ENCODE measurements at places on chromosomes 2 and 18.

DNA sequence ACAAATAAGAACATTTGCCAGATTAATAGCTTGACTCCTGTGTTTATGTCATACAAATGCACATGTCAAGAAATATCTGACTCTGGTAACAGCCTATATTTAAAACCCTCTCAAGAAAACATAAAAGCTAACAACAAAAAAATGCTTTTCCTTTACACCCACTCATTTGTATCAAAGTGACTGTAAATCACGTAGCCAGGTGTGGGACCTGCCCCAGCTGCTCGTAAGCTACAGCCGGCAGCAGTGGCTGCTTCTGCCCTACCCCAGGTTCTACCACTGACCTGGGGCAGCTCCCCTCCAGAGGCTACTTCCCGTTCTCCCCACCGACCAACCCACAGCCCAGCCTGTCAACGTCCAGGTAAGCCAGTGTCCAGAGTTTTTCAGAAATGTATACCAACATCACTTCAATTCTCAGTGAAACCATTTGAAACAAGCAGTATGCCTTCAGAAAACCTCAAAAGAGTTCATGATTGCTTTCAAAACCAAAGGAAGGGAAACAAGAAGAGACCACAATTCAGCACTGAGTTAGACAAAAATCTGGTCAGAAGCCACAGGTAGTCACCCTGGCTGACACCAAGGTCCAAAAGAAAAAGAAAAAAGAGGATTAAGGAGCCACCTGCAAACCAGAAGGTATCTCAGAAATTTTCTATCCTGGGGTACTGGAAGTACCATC lies 40.4 kb downstream of the KIDINS220 start:
- DNase-seq = no peak

GRCh38 chr2:136210455-136210805 lies 92.5 kb upstream of the CXCR4 start:
- no peak for DNase-seq

- no peak for DNase-seq
Measured at GRCh38 chr2:3453190-3453999, 65.9 kb downstream of the ADI1 start.

- DNase-seq = no peak
Measured at GRCh38 chr2:673016-673415, 4.2 kb downstream of the TMEM18 start.

- no peak for DNase-seq
Measured at GRCh38 chr2:10839813-10840212, 27.2 kb upstream of the PDIA6 start.

DNA sequence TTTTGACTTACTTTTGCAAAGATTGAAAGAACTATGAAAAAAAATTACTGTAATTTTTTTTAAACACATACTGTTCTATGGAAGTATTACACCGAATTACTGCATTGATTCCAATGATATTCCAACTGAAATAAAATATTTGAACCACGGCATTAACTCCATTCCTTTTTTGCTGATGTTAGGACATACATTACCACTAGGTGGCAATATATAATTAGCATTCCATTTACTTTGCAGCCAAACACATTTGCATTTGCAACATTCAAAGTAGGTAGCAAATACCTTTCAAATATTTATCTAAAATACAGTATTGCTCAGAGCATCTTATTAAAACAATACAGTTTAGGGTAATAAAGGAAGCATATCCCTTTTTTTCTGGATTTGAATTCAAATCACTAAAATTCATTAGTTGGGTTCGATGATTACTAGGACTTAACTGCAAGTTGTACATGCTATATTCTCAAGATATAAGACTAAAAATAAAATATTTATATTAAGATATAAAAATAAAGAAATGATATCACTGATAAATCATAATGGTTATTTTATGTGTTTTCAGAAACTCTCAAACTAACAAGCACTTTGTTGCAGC lies 31.3 kb downstream of the LANCL1 start:
- no peak for DNase-seq

DNA sequence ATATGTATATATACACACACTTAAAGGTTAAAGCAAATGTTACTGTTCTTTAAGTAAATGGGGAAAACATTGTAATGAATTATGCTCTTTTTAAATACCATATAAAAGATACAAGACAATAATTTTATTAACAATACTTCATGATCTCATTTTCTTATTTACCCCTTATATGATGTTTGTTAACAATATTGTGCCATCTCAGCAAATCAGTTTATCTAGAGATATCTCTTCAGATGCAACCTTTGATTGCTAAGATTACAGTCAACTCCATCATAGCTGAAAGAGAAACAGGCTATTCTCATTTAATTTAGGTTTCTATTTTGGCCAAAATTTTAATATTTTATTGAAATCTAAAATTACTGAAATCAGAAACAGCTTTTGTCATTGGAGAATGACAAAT lies 197.9 kb downstream of the CALCRL start:
- DNase-seq = no peak

- DNase-seq = peak; percentile 64
Measured at GRCh38 chr2:9763356-9764152, 79.7 kb upstream of the TAF1B start.

GRCh38 chr2:6782517-6783237 lies 83.0 kb downstream of the CMPK2 start:
- no peak for DNase-seq

- DNase-seq = no peak
Measured at GRCh38 chr2:110929528-110929927, 191.2 kb upstream of the BCL2L11 start.

- DNase-seq = peak; percentile 23
Measured at GRCh38 chr18:68608851-68609490, 105.9 kb downstream of the TMX3 start.

- DNase-seq = no peak
Measured at GRCh38 chr18:48552130-48552529, 13.3 kb downstream of the CTIF start.

DNA sequence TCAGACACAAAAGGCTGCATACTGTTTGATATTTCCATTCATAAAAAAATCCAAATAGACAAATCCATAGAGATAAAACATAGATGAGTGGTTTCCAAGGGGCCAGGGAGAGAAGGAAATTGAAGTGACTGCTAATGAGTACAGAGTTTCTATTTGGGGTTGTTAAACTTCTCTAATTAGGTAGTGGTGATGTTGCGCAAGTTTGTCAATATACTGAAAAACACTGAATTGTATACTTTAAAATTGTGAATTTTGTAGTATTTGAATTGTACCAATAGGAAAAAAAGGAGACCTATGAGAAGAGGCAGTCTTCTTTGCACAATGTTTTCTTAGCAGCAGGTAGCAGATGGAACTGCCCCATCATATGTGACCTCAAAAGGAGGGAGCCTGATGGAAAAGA lies 71.1 kb downstream of the SCN9A start:
- DNase-seq = no peak

DNA sequence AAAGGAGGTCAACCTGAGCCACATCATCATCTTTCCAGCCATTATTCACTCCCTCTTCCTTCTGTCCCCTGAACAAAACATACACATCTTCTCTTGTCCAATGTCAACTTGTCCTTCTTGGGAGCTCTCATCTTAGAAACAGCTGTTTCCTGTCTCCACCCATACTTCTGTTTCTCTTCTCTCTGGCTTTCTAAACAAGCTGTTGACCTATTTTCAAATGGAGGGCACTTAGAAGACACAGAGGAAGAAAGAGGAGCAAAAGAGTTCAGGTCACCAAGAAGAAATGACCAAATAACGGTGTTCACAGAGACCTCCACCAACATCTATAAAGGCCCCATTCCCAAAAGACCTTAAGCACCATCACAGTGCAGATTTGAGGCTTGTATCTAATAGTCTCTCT lies 355.9 kb upstream of the HNRNPA3 start:
- DNase-seq = no peak

- DNase-seq = no peak
Measured at GRCh38 chr18:45054636-45055035, 373.9 kb downstream of the SETBP1 start.

DNA sequence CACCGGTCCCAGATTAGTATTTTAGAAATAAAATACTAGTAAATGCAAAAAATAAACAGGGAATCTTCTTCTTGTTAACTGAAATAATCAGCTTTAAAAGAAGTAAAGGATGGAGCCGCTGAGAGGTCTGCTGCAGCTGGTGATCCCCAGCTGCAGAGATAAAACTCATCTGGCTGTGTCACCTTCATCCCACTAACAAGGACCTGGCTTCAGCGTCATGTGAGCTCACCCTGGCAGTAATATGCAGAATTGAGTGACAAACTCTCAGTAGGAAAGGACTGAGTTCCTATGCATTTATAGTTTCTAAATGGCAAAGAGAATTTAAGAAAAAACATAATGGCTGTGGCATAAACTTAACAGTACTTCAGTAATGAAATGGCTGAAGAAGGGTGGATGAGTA lies 27.3 kb downstream of the VPS4B start:
- DNase-seq = no peak

DNA sequence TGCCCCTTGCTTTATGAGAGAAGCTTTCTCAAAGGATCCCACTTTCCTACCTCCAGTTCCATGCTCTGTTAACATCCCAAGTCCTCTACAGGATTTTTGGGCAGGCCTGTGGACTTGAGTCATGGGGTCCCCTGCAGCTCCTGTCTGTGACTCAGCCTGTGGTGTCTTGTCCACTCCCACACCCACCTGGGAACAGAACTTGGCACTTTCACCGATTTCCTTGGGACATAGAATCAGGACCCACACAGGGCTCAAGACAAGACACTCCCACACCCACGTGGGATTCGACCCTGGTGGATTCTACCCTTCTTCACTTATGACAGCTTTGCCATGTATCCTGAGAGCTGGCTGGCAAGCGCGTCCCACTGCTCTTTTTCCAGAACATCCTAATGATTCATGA lies 30.7 kb upstream of the HDAC4 start:
- no peak for DNase-seq

DNA sequence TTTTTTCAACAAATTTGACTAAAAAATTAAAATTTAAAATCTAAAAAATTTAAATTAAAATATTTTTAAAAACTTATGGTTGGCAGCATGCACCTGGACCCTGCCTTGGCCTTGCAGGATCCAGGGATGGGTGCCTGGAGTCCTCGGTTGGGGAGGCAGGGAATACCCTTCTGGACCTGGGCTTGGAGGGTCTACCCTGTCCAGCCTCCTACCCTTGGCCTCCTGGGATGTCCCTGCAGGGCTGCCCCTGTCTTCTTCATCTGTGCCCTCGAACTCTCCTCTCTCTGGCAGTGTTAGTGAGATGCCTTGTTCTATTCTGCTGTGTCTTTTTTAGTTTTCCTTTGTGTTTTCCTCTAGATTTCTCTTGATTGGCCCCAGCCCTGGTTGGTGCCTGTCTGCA lies 68.9 kb upstream of the HAAO start:
- no peak for DNase-seq

GRCh38 chr2:101311696-101312017 lies 3.2 kb upstream of the RNF149 start:
- no peak for DNase-seq

DNA sequence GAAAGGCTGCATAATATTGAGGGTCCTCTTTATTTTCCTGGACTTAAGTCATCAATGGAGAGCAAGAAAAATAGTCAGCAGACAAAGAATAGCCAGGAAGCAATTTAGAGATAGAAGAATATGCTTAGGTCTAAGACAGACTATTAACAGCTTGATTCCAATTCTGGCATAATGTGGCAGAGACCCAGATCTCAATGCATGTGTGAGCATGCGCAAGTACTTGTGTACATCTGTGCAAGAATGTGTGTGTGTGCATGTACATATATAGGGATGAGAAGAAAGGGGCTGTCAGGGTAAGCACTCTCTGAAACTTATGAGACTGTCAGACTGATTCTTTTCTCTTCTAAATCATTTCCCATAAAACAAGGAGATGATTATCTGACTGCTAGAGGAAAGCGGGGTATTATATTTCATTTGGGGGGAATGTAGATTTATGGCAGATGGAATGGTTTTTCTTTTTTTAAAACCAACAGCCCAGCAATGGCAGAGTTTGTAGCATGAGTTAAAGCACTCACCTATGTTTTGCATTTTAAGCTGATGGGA lies 381.3 kb upstream of the SPRED2 start:
- DNase-seq = no peak

DNA sequence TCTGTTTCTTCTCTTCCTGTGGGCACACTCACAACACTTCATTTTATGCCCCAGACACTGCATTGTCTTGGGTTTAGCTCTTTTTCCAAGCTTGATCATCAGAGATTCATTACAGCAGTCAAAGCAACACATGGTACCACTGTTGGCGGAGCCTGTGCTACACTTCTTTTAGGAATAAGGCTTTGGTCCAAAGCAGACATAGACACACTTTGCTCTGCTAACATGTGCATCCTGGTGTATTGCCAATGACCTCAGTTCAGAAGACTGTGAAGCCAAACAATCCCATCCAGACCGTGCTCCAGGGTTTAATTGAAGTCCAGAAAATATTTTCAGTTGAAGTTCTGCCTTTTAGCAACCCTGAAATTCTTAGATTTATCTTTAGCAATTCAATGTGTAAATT lies 354.6 kb upstream of the RAB12 start:
- no peak for DNase-seq
